Activated CD4-positive, alpha-beta T cell treated with anti-CD3 and anti-CD28 coated beads, Interleukin-2, amount 50 U/mL, for 24 hours (primary cell): ENCODE measurements at places on chromosomes 6 and 20.

- DNase-seq, result no peak
These were observed 148.2 kb downstream of the TRMT11 start for GRCh38 chr6:126134491-126134890.

DNA sequence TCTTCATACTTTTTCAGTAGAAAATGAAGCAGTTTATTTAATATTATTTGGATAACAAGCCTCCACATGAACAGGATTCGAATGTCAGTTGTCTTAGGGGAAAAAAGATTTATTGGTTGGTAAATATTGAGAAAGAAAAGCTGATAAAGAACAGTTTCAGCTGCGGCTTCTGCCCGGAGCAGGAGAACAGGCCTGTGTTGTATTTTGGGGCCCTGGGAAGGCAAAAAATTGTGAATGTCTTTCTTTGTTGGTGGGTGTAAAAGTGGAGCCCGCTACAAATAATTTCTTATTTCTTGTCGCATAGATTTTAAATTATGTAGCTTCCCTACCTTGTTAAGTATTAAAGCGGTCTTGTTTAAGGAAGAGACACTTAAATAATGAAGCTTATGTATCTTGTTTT is 90.5 kb upstream of the PAX1 start:
- DNase-seq, result no peak

- no peak for DNase-seq
These were observed 324.9 kb upstream of the CITED2 start for GRCh38 chr6:139699335-139699734.

- DNase-seq, result no peak
These were observed 8.7 kb downstream of the MAFB start for GRCh38 chr20:40680161-40680959.
